Substantia nigra (tissue), 51 donors: ENCODE measurements at places on chromosomes 7 and 10.

DNA sequence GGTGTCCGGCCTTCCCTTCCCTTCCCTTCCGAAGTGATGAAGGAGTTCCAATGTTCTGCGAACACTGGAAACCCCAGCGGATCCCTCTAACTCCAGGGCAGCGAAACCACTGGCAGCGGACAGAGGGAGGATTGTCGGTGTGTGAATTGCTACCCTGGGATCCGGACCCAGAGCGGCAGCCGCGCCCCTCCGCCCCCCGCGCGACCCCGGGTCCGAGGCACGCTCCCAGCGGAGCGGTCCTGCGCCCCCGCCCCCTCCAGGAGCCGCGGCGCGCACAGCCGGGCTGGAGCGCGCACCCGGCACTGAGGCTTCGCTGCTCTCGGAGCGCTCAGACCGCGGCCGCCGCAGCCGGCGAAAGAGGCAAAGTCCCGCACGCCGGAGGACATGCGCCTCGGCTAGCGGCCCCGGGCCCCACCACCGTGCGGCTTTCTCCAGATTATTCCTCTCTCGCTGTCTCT lies at the start of gene PTPRZ1:
Gene PTPRZ1 (plus strand): TSS at position 331 of the 458 bp plus-strand sequence. CDS start 339 bp downstream, outside the sequence.
- peak; percentile 8 for DNase-seq

DNA sequence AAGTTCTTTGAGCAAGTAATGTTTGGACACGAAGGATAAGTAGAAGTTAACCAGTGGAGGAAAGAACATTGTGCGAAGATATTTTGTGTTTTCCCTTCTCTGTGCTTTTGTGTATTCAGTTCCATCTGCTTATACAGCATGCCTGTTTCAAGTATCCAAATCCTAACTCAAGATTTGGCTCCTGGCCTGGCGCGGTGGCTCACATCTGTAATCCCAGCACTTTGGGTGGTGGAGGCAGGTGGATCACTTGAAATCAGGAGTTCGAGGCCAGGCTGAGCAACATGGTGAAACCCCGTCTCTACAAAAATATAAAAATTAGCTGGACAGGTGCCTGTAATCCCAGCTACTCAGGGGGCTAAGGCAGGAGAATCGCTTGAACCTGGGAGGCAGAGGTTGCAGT lies 40.8 kb upstream of the TPST1 start:
- no peak for DNase-seq

DNA sequence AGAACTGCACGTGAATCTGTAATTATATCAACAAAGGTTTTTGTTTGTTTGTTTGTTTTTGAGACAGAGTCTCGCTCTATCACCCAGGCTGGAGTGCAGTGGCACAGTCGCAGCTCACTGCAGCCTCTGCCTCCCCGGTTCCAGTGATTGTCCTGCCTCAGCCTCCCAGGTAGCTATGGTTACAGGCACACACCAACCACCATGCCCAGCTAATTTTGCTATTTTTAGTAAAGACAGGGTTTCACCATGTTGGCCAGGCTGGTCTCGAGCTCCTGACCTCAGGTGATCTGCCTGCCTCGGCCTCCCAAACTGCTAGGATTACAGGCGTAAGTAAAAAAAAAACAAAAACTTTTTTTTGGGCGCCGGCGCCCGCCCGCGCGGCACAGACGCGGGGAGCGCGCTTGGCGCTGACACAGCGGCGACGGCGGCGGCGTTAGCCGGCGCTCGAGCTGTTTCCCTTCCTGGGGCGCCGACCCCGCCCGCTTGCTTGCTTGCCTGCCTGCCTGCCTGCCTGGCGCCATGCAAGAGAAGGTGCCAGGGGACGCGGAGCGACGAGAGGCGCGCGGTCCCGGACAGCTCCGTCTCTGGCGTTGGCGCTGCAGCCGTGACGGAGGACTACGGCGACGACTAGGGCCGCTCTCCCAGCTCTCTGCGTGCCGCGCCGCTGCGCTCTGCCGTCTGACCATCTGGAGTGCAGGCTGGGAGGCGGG lies 171.4 kb upstream of the NUPR2 start:
- no peak for DNase-seq

- DNase-seq = no peak
Measured at GRCh38 chr7:55965100-55965470, 700 bp downstream of the NIPSNAP2 start.

DNA sequence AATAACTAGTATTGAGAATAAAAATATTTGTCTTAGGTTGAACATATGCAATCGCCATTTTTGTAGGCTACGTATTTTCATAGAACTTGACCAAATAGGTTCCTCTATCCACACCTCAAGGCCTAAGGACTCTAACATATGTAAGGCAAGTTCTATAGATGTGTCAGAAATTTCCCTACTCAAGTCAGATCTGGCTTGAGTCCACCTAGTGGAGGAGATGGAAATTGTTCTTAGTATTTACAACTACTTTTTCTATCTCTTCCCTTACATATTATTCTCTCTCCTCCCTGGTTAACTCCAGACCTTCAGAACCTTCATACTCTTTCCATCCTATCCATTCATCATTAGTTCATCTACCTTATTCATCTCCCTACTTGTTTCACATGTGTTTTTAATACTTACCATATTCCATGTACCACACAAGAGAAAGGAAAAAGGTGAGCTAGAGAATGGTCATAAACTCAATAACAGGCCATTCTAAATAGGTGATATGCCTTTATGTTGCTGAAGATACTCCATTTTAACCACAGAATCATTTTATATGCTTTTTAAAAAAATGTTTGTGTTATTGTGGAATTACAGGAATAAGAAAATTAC lies 174.5 kb upstream of the HDAC9 start:
- no peak for DNase-seq

GRCh38 chr10:49407151-49407550 lies 11.3 kb upstream of the DRGX start:
- DNase-seq = no peak

- no peak for DNase-seq
Measured at GRCh38 chr7:142913051-142913450, 20.5 kb downstream of the TRPV5 start.

- DNase-seq = no peak
Measured at GRCh38 chr7:8226501-8226900, 35.5 kb downstream of the ICA1 start.

GRCh38 chr7:106659166-106659962 lies 1.6 kb downstream of the CCDC71L start:
- DNase-seq = no peak

GRCh38 chr7:82444220-82444909 lies 788 bp upstream of the CACNA2D1 start:
- peak; percentile 59 for DNase-seq

GRCh38 chr10:16720812-16721211 lies 96.4 kb downstream of the RSU1 start:
- no peak for DNase-seq

DNA sequence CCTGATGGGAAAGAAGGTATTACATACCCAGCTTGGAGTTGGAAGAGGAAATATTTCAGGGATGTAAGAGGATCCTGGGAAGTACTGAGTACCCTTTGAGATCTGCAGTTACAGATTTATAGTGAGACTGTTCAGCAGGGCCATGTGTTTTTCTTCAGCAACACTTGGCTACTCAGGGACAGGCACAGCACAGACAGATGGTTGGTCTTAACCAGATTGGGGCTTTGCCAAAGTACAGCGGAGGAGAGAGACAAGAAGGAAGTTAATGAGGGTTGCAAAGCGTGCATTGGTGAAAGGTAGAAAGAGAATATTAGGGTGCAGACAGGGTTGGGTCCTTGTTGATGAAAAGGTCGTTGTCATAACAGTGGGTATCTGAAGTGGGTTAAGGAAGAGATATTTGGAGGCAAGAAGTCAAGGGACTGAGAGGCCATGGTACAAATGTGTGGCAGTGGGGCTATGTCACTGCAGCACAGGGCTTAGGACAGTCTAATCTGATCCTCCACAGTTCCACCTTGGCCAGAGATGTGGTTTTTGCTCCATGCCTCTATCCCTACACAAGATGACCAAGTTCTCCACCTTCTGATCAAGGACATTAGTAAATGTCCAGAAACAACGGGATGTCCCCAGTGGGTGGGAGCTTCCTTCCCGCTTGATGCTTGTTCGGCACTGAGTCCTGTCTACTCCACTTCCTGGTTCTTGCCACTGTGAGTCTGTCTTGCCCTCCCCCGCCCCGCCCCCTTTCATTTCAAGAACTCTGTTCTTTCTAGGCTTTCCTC lies 18.9 kb upstream of the DNAJC1 start:
- peak; percentile 2 for DNase-seq

DNA sequence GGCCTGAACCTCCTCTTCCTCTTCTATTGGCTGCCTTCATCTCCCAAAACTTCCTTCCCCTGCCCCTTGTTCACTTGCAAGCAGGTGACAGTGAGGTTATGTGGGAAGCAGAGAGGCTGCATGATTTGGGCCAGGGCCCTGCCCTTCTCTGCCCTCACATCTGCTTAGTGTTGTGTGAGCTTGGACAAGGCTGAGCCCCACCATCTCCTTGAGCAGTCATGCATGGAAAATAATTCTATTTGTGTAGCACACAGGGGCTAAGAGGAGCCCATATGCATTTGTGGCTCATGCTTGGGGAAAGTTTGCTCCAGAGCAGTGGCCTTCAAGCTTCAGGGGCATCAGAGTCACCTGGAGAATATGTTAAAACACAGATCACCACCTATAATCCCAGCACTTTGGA lies 26.8 kb upstream of the AQP1 start:
- DNase-seq = no peak

- DNase-seq = no peak
Measured at GRCh38 chr10:71132321-71132810, 80.0 kb upstream of the UNC5B start.

DNA sequence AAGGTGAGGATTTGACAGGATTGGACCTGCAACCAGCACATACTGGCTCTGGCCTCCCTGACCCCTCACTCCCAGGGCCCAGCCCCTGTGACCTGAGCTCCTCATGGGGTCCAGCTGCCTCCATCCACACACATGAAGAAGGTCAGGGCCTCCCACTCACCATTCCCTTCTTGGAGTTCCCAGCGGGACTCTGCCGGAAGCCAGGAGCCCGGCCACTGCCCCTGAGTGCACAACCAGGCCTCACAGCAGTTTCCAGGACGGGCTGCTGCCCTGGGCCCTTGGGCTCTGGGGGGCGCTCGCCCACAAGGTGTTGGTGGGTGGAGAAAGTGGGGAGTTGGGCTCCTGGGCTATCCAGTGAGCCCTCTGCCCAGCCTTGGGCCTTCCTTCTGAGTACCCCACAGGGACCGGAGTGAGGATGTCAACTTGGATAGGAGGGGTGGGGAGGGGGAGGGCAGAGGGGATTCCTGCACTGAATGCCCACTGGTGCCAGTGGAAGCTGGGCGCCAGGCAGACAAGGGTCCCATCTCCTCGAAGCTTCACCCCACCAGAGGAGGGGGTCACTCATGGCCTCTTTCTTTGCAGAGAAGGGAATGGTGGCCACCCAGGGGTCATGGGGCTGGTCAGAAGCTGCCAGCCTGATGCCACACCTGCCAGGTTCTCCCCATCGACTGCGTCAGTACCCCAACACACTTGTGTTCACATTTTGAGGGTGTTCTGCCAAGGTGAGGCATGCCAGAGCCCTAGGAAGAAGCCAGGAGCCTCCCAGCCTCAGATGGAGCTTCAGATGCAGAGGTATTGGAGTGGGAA lies 115.3 kb downstream of the PTPN20 start:
- DNase-seq = no peak

- no peak for DNase-seq
Measured at GRCh38 chr10:93821051-93821772, 63.5 kb downstream of the LGI1 start.

DNA sequence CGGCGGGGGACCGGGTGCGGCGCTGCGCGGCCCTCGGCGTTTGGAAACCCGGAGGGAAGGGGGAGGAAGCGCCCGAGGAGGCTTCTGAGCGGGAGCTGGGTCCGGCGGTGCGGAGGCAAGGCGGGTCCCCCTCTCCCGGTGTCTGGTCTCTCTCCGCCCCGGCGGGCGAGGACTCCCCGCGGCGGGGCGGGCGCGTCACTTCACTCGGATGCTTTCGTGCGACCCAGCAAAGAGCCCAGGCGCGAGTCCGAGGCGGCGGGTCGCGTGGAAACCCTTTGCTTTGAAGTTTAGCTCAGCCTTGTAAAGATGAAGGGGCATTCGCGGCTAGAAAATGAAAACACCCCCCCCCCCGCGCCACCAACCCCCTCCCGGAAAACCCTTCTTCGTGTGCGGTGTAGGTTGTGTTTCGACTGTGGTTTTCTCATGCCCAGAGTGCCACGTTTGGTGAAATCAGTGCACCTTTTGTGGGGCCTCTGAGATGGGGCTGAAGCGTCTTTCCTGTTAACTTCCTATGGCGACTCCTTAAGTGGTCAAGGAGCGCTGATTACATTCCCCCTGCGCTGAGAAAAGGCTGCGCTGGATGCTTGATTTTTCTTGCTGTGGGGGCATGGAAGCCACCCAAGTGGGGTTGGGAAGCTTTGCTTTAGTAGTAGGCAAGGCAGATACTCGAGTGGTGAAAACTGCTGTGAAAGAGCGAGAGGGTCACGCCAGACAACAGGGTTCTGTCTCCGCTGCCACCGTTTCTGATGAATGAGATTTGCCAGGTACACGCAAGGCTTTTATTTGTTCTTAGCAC lies 876 bp downstream of the GNAI1 start:
- DNase-seq = no peak

DNA sequence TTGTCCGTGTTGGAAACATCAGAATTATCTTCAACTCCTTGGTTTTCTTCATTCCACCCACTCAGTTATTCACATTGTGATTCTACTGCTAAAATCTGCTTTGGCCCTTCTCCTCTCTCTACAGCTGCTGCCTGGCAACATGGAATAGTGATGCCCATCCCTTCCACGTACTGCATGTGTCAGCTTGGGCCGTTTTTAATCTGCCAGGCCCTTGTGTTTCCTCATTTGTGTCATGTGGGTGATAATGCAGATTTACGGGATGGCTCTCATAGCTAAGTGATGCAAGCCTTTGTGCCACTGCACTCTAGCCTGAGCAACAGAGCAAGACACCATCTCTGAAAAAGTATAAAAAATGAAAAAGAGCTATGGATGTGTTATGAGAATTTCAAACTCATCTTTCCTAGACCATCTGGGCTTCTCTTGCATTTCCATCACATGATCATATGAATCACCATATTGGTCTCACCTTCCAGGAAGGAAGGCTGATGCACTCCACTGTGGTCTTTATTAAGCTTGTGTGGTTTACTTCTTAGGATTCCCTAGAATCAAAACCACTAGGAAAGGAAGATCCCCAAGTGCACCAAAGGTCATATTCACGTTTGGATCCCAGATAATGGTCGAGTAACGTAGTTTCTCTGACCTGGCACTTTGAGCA lies 20.6 kb upstream of the CELF2 start:
- DNase-seq = no peak

DNA sequence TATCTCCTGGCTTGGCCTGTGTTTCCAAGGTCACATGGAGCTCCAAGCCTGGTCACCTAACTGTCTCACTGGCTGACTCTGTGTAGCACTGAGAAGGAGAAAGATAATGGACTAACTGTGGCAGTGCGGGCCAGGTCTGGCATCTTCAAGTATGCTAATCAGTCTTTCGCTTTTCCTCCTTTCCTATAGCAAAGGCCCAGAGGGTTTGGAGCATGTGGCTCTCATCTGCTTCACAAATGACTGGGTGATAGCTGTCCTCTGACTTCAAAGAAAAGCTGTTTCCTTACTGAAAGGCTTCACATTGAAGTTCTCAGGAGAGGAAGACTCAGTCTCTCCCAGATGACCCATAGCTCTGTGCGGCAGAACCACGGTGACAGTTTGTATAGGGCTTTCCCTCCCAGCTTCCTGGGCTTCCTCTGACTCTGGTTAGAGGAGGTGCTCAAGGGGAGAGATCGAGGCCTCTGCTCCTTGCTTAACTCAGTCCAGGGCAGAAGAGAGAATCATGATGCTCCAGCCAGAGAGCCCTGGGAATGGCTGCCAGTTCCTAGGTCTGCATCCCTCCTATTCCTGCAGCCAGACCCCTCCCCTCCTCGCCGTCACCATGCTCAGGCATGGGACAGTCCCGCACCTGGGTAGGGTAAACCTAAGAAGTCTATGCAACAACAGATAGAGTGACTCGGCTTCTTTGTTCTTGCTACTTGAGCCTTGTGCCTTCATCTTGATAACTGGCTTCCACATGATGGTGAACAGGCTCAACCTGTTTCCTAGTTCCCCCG lies 72.3 kb downstream of the CCDC71L start:
- DNase-seq = no peak
